WTC11 (cell line): ENCODE measurements at places on chromosomes 11 and 22. TPM values are rescaled to one million over a fixed set of nuclear protein-coding genes. Genes with fewer than 3 reads are reported as not detected.

DNA sequence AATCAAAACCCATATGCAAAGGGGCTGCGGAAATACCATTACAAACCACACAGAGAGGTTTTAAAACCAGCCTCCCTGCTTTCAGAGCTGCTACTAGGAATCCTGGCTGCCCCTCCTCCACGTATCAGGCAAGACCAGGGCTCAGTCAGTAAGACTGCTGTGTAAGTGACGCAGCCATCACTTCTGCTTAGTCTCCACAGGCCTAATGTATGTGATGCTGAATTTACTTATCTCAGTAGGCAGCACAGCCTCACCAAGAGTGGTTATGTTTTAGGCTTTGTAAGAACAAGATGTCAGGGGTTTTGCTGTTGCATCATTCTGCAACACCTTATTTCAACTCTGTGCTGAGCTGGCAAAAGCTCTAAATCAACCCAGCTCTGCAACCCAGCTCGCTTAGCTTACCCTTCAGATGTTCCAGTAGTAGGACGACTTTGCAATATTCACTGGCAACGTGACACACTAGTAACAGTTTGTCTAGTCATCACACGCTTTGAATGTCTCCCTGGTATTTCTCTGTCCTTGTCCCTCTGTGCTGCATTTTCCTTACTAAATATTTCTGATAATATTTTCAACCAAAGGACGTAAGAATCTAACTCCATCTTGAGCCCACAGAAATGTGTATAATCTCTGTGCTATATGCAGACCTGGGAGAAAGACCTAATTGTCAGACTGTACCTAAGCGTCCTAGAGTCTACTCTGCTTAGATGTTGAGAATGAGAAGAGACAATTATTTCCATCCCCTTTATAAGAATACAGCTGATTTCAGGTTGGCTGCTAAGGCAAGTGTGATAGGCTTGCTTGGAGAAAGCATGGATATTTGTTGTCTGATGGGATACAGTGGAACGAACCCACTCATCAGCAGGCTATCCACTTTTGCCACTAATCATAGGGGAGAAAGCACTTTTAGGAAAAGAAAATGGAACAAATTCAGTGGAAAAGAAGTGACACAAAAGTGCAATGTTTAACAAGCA, 72.2 kb downstream of the LARGE2 start:
- peak; percentile 53 for DNase-seq

DNA sequence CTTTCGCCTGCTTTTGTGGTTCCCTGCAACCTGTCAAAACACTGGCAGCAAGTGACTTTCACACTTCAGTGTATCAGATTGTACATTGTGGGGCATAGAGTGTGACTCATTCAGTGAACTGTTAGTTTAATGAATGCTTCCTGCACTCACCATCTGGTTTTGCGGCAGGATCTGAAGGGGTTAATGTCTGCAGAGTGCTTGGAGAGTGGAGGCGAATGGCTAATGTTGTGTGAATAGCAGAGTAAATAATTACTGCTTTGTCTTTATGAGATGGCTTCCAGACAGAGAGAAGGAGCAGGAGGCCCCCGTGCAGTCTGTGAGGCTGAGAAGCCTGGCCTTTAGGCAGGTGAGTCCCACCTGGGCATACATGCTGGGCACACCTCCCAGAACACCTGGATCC, 454.3 kb upstream of the KIRREL3 start:
- no peak for DNase-seq

- no peak for DNase-seq
Observed at GRCh38 chr22:26713823-26714449, 56.5 kb downstream of the MIAT start.

DNA sequence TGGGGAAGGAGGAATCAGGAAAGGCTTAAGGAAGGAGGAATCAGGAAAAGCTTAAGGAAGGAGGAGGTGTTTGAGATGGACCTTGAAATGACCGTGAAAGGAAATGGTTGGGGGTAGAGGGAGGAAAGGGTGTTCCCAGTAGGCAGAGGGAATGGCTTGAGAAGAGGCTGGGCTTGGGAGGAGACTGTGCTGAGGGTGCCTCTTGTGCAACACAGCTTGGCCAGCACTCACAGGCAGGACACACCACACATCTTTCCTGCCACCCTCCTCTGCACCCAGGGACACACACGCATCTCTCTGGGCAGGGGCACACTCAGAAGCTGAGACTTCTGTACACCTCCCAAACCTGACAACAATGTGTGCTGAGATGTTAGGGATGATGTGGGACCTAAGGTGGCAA, 151.4 kb downstream of the FBXO7 start:
- no peak for DNase-seq

DNA sequence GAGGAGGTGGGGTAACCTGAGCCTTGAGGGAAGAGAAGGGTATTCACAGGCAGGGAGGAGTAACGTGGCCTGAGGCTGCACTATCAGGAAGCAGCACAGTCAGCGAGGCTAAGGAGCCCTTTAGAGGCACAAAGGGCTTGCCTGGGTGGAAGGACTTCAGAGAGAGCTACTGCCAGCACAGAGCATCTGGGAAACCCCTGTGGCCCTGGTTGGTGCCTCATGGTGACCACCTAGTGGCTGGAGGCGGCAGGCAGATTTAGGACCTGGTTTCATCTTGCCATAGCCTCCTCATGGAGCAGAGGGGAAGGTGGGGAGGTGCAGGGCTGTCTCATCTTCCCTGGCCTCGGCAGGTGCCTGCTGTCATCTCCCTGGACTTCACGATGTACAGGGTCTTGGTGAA, 64.5 kb downstream of the MPPED1 start:
- DNase-seq, result peak; percentile 49

The RAB39A gene
- total RNA-seq, result 9.5 to 12.1 TPM (median 10.6 TPM) in 3 replicates
